ENCODE measurements at places on chromosomes 13 and 19.

DNA sequence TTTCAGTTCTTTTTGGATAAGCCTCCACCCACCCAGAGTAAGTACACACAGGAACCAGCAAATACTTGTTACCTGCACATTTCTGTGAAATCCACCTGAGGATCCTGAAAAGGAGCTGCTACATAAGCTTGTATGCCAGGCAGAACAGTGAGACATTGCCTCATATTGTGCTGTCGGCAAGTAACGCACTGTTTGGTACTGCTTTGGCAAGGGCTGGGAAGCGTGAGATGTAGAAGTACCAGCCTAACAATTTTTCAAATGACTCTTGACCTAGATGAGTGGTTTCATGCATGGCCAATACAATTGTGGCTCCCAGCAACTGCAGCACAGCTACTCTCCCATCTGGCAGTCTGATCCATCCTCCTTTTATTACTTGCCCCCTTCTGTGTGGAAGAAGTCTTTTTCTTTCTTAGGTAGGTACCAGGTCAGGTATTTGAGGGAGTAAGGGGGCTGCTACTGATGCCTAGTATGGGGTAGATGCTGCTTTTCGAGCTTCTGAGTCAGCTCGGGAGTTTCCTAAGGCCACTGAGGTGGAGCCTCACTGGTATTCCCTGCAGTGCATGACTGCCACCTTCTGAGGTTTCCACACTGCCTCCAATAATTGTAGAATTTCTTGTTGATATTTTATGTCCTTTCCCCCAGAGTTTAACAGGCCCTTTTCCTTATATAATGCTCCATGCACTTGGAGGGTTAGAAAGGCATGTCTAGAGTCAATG is 52.2 kb downstream of the ZNF737 start:
- DNase-seq: no peak

- DNase-seq: no peak
Observed at GRCh38 chr13:43022934-43023288, 475 bp upstream of the DNAJC15 start.

DNA sequence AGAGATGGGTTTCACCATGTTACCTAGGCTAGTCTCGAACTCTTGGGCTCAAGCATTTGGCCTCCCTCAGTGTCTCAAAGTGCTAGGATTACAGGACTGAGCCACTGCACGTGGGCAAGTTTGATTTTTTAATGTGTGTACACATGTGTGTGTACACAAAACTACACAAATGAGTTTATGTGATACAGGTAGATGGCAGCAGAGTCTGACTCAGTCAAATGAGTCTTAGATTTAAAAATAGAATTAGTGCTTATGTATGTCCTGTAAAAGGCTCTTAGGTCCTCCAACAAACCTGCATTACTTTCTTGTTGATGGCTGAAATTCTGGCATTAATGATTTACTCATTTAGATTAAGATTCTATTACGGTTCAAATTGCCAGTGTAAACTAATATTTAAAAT is 293.7 kb downstream of the PCDH17 start:
- DNase-seq: no peak

- DNase-seq: no peak
Observed at GRCh38 chr19:49524812-49525455, 2.9 kb upstream of the RCN3 start.

- no peak for DNase-seq
Observed at GRCh38 chr19:43499042-43499441, 5.5 kb downstream of the PHLDB3 start.

DNA sequence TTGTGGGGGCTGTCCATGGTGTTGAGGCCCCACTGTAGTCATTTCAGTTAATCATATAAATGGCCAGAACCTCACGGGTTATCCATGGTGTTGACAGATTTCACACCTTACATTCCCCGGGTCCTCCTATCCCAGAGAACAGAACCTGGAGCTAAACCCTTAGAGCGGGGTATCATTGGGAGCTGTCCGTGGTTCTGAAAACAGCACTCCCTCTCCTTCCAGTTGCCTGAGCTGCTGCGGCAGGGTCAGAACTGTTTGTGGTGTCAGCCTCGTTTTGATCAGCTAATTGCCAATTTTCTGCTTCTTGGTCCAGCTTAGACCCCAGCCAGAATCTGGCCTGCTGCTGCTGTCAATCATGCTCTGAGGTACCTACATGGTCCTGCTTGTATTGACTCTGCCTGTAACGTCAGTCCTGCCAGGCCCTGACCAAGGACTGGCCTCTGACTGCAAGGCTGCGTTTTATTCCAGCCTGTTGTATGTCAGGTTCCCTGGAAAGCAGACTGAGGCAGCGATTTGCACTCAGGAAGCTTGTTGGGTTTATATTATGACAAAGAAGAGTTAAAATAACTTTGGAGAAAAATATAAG is 55.8 kb upstream of the KCTD15 start:
- DNase-seq: no peak

- DNase-seq: no peak
Observed at GRCh38 chr19:49133621-49134454, 14.5 kb downstream of the PPFIA3 start.

- no peak for DNase-seq
Observed at GRCh38 chr13:113875429-113875815, 11.5 kb upstream of the GAS6 start.

GRCh38 chr19:43780706-43781525 is at the start of gene KCNN4:
KCNN4 (minus strand) TSS chr19:43780973; CDS start chr19:43780861, 112 bp downstream.
- DNase-seq: no peak

- no peak for DNase-seq
Observed at GRCh38 chr13:39656325-39656677, 839 bp downstream of the COG6 start.

DNA sequence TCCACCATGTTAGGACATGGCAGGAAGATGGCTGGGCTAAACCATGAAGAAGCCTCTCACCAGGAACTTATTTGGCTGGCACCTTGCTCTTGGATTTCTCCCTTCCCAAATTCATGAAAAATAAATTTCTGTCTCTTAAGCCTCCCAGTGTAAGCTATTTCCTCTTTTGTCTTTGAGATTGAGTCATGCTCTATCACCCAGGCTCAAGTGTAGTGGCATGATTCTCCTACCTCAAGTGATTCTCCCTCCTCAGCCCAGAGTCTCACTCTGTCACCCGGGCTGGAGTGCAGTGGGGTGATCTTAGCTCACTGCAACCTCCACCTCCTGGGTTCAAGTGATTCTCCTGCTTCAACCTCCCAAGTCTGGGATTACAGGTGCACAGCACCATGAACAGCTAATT is 12.6 kb downstream of the ZNF888 start:
- no peak for DNase-seq

Measured in stimulated activated CD4-positive, alpha-beta T cell treated with anti-CD3 and anti-CD28 coated beads, TNF-alpha, amount 100 ng/mL, for 1 hour (primary cell).